Activated CD8-positive, alpha-beta memory T cell treated with anti-CD3 and anti-CD28 coated beads for 1 hour (primary cell): ENCODE measurements at places on chromosomes 3 and 15.

DNA sequence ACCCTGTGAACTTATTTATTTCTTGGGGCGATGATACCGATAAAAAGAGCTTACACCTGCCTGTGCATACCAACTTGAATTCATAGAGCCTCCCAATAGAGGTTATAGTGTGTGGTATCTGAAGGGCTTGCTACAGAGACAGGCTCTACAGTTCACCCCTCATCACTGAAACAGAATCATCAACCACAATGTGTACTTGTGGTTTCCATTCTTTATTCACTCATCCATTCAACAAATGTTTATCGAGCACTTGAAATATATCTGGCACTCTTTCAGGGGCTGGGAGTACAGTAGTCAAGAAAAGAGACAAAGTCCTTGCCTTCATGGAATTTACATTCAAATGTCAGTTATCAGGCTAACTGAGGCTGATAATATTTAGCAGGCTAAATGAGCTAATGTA lies 134.4 kb upstream of the SKOR1 start:
- no peak for DNase-seq

DNA sequence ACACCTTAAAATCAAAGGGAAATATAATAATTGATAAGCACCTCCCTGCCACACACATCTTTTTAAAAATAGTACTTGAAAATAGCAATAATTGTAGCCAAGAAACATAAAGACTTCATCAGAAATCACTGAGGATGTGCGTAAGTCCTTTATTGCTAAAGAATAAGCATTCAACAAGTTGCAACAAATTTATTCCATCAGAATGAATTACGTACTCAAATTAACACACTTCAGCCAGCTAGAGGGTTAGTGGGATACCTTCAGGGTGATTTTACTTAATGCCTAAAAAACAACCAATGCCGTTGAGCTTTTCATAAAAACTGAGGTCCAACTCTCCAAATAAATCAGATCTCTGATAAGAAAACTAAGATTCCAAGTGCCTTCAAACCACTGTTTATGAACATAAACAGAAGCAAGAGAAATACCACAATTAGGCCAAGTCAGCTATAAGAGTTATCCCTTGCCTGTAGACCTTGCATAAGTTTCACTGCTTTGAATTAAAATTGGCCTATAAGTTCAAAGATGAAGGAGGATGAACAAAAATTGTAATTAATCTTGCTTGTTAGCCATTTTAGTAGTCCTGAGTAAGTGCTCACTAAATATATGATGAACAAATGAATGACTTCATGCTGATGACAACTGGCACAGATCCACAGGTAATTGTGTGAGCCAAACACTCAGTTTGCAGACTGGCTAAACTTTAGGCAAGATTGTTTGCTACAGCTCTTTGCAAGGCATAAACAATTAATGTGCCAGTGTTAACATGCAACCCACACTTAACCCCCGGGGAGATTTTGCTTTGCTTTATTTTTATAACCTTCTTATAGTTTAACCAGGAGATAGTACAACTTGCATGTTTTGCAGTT lies 375.1 kb upstream of the THBS1 start:
- no peak for DNase-seq

DNA sequence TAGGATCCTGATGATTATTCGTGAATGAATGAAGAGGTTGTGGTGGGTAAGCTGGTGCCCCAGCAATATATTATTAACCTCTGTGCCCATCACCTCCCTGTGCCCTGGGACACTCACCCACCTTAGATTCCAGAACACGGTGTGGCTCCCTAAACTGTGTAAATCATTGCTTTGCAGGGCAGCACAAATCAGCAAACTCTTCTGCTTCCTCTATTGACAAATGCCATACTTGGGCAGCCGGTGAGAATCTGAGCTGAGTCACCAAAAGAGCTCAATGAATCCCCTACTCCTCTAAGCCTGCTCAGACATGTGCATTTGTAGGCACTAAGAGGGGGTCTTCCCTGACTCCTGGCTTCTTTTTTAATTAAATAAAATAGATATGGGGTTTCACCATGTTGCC lies 15.7 kb downstream of the UQCC5 start:
- DNase-seq, result no peak

DNA sequence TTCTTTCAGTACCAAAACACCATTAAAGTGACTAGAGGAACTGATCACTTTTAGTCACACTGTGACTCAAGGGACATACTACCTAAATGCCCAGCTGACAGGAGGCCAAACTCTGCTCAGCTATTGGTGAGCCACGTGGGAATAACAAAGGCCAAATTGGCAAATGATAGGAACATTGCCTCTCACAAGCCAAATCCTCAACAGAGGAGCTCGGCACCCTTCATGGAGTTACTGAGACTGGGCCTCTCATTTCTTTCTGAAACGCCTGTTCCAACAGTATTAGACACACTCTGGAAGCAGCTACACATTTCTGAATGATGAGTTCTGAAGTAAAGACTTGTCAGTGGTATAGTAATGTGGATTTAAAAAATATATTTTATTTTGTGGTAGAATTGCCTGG lies 166.0 kb upstream of the COL8A1 start:
- no peak for DNase-seq

DNA sequence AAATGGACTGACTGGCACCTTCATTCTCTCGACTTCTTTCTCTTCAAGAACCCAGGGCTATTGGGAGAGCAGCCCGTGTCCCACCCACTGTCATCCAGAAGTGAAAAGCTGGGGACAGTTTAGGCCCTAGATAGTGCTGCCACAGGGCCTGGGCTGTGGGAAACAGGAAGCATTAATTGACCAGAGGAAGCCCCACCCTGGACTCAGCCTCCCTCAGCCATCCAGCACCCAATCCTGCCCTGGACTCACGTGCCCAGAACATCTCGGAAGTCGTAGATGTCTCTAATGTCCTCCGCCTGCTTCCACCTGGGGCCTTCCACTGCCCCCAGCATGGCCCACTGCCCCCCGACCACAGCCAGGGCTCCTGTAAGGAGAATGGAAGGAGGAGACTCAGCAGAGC lies 2.3 kb downstream of the CAMK1 start:
- DNase-seq, result no peak

DNA sequence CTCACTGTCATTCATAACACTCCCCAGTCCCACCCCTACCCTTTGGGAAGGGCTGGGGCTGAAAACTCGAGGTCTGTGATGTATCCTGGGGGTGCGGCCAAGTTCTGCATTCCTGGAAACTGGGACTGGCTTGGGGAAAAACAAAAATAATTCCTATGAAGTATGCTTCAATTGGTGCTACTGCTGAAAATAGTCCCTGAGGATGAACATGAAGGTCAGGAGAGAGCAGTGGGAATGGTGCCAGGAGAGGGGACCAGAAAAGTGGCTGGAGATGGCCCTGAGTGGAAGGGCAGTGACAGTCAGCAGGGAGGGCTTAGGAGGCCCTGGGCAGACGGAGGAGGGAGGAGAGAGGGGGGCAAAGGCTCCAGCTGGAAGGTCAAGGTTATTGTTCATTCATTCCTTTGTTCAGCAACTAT lies 4.8 kb upstream of the ISLR start:
- DNase-seq, result no peak

- no peak for DNase-seq
Measured at GRCh38 chr3:15932348-15933300, 134.8 kb upstream of the ANKRD28 start.

DNA sequence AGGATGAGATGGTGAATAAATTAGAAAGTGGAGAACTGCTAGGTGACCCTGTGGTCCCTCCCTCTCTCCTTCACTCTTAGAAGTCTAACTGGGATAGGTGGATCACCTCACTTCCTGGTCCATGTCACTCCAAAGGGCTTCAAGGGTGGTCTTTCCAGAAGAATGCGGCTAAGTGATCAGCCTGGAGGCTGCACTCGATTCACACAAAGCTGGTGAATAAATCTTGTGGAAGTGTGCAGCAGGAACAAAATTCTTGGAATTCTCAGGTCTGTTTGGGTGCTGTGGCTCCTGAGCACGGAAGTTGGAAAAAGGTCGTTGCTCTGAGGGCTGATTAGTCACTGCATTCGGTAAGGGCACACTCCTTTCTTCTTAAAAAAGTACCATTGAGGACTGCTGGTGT lies 46.3 kb downstream of the GASK1A start:
- DNase-seq, result no peak

DNA sequence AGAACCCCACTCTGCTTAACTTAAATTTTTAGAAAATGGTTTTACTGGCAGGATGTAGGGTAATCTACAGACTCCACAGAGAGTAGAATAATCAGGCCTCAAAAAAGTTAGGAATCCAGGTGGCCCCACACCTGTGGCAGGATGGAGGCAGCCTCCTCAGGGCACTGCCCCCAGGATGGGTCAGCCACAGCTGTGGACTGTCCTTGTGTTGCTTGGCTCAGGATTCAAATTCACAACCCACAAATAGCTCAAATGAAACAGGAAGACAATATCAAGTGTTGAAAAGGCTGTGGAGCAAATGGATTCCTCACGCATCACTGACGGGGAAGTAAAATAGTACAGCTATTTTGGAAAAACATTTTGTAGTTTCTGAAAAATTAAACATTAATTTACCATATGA lies 36.8 kb upstream of the KY start:
- DNase-seq, result no peak

DNA sequence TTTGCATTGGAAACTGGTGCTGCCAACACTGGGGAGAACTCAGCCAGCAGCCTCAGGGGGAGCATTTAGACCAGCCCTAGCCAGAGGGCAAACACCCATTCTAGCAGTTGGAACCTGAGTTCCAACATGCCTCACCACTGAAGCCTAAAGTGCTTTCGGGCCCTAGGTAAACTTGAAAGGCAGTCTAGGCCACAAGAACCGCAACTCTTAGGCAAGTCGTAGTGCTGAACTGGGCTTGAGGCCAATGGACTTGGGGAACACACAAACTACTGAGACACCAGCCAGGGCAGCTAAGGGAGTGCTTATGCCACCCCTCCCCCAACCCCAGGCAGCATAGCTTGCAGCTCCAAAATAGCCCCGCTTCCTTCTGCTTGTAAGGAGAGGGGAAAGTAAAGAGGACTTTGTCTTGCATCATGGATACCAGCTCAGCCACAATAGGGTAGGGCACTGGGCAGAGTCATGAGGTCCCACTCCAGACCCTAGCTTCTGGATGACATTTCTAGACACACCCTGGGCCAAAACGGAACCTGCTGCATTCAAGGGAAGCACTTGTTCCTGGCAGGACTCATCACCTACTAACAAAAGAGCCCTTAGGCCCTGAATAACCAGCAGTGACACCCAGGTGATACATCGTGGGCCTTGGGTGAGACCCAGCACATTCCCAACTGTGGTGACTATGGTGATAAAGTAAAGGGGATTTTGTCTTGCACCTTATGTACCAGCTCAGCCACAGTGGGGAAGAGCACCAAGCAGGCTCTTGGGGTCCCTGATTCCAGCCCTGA lies 37.3 kb upstream of the TEX9 start:
- no peak for DNase-seq

- no peak for DNase-seq
Measured at GRCh38 chr3:123024056-123024455, 3.5 kb downstream of the SEMA5B start.

GRCh38 chr15:78075490-78076230 lies 1.9 kb downstream of the TBC1D2B start:
- DNase-seq, result no peak

- no peak for DNase-seq
Measured at GRCh38 chr3:98901119-98901391, 440 bp downstream of the DCBLD2 start.

DNA sequence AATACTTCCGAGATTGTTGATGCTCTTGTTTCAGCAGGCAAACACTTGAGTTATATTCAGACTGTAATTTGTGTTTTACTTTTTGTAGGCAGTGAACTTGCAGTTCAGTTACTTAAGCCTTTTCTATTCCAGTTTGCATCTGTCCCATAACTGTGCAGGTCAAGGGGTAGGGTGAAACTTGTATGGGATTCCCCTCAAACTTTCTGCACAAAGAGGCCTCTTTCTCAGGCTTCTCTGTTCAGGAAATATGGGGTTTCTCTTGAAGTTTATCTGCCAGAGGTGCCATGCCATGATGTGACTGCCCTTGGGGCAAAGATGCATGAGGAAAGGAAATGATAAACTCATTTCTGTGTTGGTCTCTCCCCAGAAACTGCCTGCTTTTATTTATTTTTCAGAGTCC lies 66.7 kb downstream of the SLC24A1 start:
- no peak for DNase-seq

DNA sequence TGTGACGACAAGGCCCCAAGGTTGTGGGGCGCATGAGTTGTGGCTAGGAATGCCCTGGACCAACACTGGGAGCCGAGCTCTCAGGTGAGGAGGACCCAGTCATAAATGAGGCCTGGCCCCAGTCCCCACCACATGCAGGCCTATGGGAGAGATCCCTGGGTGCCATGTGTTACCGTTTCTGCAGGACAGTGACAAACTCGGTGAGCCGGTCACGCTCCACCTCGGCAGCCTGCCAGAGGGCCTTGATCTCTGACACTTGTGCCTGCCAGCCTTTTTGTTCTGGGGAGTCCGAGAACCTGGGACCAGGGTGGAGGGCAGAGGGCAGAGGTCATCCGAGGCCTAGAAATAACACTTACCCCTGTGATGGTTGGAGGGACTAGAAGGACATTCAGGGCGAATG lies 27.7 kb upstream of the HHATL start:
- no peak for DNase-seq

DNA sequence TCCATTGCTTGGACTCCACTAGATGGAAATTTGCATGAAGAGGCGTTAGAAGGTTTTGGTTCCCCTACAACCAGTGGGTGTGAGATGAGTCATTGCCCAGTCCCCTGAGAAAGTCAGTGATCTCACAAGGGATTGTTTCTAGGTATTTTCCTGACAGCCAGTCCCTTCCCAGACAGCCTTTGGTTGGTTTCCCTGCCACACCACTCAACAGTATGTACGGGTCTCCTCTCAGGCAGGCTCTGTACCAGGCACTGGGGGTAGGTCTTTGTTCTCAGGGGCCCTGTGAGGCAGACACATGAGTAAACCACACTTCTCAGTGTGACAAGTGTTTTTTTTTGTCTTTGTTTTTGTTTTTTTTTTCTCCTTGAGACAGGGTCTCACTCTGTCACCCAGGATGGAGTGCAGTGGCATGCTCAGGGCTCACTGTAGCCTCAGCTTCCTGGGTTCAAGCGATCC lies 4.0 kb downstream of the LAMP3 start:
- no peak for DNase-seq

DNA sequence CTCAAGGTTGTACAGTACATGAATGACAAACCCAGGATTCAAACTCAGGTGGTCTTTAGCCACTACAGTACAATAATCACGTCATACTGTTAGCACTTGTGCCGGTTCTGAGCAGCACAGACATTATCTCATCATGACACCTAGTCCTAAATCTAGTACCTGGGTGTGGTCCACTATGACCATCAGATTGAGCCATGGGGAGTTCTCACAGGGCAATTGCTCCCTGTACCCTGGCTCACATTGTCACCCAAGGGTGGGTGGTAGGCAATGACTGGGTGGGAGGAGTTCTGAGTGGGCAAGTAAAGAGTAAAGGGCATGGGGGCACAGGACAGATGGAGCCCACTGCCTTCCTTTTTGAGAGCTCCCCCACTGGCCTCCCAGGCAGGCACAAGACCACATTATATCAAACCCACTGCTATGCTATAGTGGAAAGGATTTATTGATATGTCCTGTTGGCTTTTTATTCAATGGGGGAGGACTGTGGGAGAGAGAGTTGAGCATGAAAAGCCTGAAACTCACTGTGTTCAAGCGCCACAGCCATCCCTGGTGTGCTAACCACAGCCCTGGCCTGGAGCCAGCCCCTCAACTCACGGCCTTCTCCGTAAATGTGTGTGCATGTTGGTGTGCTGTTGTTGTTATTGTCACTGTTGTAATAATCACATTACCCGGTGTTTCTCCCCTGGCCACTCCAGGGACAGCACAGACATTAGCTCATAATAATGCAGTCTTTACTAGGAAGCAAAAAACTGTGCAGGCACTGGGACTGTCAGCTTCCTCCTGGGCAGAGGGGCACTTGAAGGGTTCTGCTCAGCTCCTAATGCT lies 27.3 kb downstream of the ADCY5 start:
- DNase-seq, result no peak

GRCh38 chr3:107402214-107402613 lies 25.0 kb downstream of the CCDC54 start:
- no peak for DNase-seq
